Psoas muscle (tissue), 8 donors: ENCODE measurements at places on chromosomes 2 and 18. TPM values are rescaled to one million over a fixed set of nuclear protein-coding genes. Genes with fewer than 3 reads are reported as not detected.

DNA sequence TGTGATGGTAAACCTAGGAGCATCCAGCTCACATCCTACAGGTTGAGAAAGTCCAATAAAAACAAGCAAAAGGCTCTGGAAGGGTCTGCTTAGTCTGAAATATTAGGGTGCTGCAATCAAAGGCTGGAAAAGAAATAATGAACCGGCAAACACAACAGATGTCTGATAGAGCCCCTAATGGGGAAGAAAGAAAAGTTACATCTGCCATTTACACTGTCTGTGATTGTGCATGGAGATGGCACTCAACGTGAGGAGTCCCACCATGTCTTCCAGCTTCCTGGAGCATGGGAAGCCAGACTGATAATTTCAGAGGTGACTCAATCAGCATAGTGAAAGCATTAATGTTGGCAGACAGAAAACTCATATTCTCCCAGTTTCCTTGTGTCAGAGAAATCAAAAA lies 307.8 kb downstream of the EPHA4 start:
- DNase-seq = no peak

- no peak for DNase-seq
Measured at GRCh38 chr2:201261906-201262305, 1.6 kb downstream of the CASP8 start.

DNA sequence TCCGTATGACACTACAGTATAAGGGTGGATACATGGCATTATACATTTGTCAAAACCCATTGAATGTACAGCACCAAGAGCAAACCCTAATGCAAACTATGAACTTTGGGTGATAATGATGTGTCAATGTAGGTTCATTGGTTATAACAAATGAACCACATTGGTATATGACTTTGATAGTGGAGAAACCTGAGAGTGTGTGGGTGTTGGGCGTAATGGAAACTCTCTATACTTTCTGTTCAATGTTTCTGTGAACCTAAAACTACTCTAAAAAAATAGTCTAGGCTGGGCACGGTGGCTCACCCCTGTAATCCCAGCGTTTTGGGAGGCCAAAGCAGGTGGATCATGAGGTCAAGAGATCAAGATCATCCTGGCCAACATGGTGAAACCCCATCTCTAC lies 6.5 kb upstream of the ACTG2 start:
- DNase-seq = no peak

Gene TMEM200C
- 0.04 TPM for total RNA-seq

DNA sequence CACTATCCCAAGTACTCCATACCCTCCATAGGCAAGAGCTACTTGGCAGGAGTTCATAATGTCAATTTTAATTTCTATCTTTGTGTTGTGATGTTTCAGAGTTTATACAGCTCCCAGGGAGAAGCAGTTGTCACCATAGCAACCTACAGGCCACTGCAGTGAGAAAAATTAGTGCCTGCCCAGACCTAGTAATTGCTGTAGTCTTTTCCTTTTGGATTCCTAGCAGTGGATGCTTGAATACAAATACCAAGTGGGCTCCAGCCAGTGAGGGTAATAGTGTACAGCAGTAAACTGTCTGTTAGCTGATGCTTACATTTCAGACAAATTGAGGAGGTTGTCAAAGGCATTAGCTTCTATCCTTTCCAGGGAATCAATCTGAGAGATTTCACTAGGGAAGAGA lies 26.7 kb downstream of the LHCGR start:
- DNase-seq = no peak
